ENCODE measurements at places on chromosomes 11 and 22.

- DNase-seq: no peak
Observed at GRCh38 chr11:62054484-62055121, 69.2 kb upstream of the INCENP start.

DNA sequence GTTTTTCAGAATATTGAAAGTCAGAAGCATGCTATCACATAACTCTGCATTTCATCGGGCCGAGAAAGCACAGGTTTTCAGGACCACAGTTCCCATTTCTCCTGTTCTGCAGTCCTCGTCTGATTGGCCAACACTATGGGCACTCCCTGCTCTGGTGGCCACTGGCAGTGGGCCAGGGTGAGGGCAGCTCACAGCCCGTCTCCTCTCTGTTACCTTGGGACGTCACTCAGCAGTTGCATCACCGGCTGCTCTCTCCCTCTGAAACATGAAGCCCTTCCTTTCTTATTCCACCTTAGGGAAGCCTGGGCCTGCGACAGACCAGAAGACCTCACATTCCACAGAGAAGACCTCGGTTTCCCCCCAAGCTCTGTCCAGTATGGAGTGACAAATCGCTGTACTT lies 11.4 kb upstream of the MICAL3 start:
- no peak for DNase-seq

DNA sequence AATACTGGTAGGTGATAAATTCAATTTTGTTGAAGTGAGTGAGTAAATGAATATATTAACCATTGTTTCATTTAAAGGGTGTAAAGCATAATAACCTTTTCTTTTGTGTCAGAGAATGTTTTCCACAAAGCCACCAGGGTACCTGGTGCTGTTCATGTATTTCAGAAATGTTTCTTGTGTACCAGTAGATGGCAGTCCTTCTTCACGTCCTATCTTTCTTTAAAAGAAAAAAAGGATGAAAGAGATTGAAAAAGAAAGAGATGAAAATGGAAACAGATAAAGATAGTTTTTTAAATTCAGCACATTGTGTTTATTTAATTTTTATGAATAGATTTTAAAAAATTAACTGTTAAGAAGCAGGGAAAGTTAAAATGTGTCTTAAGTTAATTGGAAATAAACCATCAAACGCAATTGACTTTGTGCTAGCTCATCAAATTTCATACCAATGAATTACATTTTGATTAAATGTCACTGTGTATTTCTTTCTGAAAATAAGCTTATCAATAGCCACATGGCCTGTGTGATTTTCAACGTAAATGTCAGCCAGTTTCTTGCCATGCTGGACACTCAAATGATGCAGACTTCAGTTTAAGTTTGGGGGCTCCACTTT lies 65.5 kb upstream of the CHORDC1 start:
- peak; percentile 16 for DNase-seq

DNA sequence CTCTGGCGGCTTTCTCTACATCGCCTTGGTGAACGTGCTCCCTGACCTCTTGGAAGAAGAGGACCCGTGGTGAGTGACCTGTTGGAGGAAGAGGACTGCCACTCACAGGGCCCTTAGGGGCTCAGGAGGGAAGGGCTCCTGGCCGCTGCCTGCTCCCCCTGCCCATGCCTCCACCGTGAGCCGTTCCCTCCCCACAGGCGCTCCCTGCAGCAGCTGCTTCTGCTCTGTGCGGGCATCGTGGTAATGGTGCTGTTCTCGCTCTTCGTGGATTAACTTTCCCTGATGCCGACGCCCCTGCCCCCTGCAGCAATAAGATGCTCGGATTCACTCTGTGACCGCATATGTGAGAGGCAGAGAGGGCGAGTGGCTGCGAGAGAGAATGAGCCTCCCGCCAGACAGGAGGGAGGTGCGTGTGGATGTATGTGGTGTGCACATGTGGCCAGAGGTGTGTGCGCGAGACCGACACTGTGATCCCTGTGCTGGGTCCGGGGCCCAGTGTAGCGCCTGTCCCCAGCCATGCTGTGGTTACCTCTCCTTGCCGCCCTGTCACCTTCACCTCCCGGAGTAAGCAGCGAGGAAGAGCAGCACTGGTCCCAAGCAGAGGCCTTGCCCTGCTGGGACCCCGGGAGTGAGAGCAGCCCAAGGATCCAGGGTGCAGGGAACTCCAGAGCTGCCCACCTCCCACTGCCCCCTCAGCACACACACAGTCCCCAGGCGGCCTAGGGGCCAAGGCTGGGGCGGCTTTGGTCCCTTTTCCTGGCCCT lies 6.9 kb downstream of the SLC39A13 start:
- no peak for DNase-seq

- no peak for DNase-seq
Observed at GRCh38 chr22:38684895-38685294, 3.1 kb downstream of the TOMM22 start.

DNA sequence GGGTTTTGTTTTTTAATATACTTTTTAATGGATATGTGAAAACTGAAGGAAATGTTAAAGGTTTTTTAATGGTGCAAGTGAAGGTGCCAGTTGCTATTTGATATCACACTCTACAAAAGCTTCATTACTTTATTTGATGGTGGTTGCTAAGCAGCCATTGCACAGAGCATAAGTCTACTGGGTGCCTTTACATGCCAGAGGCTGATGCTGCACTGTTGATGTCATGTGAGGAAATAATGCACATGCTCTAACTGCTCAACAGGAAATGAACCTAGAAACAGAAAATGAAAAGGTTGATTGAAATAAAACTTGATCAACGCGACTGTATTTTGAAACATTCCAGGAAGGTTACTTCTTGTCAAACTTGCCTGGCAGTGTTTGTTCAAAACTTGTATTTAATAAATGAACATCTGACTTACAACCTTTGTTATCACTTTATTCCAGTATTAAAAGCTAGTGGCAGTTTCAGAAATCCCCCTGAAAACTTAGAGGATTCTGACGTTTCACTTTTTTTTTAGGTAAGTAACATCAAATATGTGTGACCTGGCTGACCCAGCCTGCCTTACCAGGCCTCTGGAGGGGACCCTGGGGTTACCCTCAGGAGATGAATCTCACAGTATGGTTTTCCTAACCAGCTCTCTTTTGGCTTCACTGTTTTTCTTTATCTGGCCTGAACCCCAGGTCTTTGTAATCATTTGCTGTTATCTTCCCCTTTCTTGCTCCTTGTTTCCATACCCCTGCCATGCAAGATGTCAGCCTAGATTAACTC lies 2.4 kb upstream of the ATP5MG start:
- no peak for DNase-seq

- no peak for DNase-seq
Observed at GRCh38 chr11:22730319-22730718, 63.9 kb downstream of the GAS2 start.

- no peak for DNase-seq
Observed at GRCh38 chr11:124725719-124726105, 14.0 kb upstream of the NRGN start.

DNA sequence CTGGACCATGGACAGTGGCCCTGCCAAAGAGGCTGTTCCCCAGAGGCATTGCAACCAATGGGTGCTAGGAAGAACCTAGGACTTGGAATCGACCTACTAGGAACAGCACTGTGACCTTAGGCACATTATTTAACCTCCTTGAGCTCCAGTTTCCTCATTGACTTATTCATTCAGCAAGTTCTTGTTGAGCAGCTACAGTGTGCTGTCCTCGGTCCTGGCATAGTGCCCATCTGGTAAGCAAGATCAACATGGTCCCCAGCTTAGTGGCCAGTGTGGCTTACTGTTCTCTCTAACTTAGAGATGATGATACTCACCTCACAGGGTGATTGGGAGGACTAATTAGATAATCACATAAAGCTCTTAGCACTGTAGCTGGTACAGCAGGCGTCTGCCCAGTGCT lies 8.2 kb downstream of the ABCG4 start:
- DNase-seq: peak; percentile 98

DNA sequence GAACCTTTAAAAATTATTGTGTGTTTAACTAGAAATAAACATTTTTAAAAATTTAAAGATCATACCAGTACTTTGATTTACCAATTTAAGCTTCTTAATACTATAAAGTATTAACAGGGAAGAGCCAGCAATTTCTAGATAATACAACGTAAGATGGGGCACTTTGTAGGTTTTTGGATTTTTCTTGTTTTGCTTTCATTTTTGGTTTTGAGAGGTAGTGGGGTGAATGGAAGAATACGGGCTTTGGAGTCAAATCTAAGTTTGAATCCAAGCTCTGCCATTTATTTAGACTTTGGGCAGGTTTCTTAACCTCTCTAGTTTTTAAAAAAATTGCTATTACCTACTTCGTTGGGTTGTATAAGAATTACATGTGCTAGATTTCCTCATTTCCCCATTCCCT lies 44.9 kb downstream of the CSTPP1 start:
- DNase-seq: no peak

DNA sequence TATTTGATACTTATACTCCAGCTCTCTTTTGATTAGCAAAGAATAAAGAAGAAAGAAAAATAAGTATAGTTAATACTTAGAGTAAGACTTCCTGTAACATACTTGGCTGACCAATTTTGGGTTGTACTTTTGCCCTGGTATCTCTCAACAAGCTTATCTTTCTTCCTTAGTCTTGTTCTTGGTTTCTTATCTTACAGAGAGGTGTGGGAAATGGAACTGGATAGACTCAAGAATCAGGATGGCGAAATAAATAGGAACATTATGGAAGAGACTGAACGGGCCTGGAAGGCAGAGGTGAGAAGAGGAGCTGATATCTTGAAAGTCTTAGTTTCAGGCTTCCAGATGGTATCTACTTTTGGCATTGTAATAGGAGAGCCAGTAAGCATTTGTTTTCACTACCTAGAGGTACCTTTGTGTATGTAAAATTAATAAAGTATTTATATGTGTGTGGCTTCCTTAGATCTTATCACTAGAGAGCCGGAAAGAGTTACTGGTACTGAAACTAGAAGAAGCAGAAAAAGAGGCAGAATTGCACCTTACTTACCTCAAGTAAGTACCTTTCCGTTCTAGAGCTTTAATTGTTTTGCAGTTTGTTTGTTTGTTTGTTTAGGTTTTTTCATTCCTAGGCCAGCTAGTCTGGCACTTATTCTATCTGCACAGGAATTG lies 11.3 kb upstream of the BACE1-AS start:
- DNase-seq: no peak

DNA sequence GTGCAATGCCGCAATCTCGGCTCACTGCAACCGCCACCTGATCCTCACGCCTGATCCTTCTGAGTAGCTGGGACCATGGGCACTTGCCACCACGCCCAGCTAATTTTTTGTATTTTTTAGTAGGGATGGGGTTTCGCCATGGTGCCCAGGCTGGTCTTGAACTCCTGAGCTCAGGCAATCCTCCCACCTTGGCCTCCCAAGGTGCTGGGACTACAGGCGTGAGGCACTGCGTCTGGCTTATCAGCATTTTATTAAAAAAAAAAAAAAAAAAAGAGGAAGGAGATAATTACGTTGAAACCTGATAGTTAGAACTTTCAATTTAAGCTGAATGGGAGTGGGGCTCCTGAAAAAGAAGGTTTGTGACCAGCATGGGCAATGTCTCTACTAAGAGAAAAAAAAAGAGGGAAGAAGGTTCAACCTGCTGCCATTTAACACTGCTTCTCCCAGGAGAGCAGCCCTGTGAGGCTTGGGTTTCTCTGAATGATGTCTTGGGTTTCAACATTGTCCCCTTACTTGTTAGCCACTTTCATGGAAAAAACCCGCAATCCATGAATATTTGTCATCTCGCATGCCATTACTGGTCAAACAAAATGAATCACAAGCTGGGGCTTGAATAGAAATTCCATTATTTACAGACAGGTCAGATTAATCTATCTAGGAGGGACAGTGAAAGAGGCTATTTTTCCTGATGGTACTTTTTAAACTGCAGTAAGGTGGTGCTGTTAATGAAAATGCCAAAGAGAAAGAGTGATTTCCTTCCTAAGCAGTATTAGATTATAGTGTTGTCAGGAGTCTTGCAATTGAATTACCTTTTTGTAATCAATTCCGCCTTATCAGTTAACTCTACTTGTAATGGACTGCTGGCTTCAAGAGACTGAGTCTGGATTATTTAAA lies 72.5 kb downstream of the PACS1 start:
- no peak for DNase-seq

DNA sequence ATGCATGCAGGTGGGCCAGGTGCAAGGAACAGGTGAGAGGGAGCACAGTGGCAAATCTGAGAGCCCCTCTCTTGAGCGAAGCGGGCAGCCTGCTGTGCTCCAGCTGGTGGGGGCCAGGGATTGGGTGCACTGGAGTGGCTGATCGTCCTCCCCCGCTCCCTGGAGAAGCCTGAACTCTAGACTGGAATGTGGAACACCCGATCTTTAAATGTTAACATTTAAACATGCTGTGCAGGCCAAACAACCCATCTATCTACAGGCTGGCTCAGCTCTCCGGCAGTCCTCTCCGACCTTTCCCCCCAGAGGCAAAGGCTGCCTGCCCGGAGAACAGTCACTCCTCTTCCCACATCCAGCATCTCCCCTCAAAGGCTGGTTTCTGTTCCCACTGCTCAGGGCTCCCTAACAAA lies 5.1 kb downstream of the MRGPRF start:
- no peak for DNase-seq

- DNase-seq: no peak
Observed at GRCh38 chr11:4467811-4468606, 14.4 kb upstream of the OR52K1 start.

GRCh38 chr11:78400116-78400515 lies 17.5 kb downstream of the GAB2 start:
- no peak for DNase-seq

DNA sequence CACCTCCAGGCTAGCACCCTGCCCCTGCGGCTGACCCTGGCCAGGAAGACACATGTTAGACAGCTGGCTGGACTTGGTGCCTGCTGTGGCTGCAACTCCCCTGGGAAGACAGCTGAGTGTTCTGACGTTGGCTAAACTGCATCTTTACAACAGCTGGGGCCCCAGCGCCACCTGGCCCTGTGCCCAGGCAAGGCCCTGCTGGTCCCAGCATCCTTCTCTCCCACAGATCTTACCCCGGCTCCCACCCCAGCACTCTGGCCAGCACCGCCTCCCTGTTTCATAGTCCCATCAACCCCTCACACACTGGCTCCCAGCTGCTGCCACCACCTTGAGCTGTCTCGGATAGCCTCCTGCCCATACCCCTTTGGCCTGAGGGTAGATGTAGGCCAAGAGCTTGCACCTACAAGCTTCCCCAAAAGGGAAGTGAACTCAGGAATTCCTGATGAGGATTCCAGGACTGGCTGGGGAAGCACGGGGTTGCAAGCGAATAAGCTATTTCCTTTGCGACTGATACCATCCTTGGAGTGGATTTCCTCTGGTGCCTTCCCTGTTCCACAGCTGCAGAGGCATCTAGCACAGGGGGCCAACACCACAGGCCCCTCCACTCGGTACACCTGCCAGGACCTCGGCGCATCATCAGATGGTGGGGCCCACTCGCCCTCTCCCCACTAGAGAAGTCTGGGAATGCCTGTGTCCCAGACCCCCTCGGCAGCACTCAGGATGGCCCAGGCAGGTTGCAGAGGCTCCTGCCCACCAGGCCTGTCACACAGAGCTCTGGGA lies 28.5 kb downstream of the RSPH14 start:
- DNase-seq: no peak

DNA sequence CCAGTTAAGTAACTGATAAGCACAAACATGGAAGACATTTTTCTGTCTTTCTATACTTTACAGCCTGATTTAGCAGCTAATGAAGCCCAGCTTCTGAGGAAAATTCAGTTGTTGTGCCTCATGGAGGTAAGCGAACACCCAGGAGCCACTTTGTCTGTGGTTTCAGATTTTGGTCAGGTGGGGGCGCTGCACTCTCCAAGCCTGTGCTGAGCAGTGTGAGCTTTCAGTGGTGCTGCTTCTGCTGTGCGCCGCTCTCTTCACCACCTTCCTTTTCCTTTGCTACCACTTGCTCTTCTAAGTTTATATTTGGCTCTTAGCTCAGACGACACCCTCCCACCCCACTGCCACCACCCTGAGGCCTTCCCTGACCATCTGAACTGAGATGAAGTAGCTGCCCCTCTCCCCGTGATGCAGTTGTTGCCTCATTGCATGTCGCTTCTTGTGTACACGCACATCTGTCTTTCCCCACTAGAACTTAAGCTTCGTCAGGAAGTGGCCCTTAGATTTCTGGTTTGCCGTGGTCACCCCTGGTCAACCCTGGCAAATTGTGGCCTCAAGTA lies 14.0 kb downstream of the PSMD13 start:
- no peak for DNase-seq
